KG1 (cell line): ENCODE measurements at places on chromosomes 13 and 19.

- DNase-seq = no peak
These were observed 254.8 kb downstream of the LHFPL6 start for GRCh38 chr13:39347926-39348901.

DNA sequence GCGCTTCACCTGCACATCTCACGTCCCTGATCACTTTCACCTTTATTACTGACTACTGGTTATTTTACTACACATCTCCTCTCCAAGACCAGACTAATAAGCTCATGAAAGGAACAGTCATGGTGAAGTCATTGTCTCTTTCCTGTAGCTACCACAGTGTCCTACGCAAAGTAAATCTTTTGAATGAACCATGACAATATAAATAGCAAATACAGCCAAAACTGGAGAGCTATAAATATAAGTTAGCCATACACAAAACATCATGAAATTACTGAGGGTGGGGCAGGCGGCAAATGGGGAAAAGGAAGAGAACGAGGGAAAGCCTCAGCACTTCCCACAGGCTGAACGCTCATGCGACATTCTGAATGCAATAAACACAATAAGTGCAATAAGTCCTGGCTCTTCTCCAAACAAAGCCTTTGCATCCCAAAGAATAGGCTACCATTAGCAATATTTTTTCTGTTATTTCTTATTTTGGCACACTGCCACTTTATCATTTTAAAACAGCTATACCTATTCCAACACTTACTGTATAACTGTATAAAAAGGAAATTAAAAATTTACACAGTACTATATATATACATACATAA, 62.5 kb downstream of the TUBGCP3 start:
- no peak for DNase-seq

- no peak for DNase-seq
These were observed 1586.1 kb downstream of the OLFM4 start for GRCh38 chr13:54614726-54615125.

- DNase-seq = no peak
These were observed 148.0 kb upstream of the HTR2A start for GRCh38 chr13:47044842-47045241.

DNA sequence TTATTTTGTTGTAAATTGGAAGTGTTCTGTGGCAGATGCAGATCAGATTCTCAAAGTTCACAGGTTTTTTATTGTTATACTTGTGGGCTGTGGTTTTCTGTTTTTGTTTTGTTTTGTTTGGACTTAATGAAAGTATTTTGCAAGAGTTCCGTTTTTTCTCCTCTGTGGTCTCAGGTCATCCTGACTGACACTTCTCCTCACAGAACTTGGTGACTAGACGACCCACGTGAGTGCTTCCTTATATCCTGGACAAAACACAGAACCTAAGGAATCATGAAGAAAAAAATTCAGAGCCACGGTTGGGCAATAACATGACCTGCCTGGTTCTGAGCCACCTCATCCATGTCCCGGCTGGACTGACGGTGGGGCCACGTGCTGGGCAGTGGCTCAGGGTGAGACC, 2.5 kb upstream of the RFPL4AL1 start:
- DNase-seq = no peak

DNA sequence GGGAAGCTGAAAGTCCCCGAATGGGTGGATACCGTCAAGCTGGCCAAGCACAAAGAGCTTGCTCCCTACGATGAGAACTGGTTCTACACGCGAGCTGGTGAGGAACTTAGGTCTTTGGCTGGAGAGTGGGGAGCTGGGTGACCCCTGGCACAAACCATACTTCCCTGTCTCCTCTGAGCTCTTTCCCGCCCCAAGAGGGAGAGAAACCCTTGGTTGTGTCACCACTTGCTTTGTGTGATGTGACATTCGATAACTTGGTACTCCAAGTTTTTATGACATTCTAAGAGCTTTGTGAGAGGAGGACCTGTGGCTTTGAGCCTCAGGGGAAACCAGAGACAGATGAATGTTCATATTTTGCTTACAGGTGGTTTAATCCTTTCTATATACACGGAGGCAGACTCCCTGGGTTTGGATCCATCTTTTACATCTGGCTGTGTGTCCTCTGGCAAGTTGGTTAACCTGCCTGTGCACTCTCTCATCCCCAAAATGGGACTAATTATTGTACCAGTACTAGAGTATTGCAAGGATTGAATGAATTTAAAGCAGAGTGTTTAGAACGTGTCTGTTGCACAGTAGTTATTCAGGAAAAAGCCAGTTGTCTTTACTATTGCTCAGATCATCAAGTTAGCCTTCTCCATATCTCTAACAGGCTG, 1.2 kb downstream of the RPS19 start:
- no peak for DNase-seq

GRCh38 chr19:45767881-45768654, 984 bp downstream of the SIX5 start:
- no peak for DNase-seq

DNA sequence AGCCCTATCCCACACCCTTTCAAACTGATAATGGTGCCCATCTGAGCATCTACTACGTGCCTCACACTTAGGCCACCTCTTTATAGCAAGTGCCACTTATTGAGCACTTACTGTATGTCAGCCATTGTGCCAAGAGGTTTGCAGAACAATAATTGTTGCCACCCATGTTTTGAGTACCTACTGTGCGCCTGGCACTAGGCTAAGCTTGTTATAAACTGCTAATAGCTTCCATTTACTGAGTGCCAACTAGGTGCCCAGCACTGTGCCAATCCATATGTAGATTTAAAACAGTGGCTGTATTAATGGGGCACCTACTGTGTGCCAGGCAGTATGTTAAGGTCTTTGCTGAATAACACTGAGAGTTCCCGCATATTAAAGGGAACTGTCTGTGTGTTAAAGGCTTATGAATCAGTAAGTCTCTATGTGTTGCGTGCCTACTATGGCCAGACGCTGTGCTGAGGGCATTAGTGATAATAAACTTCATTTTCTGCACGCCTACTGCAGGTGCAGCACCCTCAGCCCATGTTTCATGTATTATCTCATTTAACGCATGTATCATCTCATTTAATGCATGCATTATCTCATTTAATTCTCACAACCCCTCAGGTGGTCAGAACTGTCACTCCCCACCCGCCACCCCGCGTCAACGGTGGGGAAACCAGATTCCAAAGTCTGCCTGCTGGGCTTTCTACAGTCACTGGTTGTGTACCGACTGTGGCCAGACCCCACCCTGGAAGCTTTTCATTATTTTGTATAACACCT, 105.0 kb downstream of the PTPRS start:
- DNase-seq = no peak

GRCh38 chr13:64925284-64925683, 2304.9 kb downstream of the PCDH9 start:
- DNase-seq = no peak

GRCh38 chr13:111908361-111908760, 158.6 kb upstream of the SOX1 start:
- no peak for DNase-seq

DNA sequence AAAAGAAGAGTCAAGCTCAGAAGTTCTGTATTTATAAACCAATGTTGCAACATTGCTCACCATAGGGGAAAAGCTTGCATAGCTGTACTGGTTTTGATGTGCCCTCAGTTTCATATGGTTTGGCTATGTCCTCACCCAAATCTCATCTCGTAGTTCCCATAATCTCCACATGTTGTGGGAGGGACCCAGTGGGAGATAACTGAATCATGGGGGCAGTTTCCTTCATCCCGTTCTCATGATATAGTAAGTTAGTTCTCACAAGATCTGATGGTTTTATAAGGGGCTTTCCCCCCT, 73.9 kb downstream of the TNFRSF19 start:
- DNase-seq = no peak

DNA sequence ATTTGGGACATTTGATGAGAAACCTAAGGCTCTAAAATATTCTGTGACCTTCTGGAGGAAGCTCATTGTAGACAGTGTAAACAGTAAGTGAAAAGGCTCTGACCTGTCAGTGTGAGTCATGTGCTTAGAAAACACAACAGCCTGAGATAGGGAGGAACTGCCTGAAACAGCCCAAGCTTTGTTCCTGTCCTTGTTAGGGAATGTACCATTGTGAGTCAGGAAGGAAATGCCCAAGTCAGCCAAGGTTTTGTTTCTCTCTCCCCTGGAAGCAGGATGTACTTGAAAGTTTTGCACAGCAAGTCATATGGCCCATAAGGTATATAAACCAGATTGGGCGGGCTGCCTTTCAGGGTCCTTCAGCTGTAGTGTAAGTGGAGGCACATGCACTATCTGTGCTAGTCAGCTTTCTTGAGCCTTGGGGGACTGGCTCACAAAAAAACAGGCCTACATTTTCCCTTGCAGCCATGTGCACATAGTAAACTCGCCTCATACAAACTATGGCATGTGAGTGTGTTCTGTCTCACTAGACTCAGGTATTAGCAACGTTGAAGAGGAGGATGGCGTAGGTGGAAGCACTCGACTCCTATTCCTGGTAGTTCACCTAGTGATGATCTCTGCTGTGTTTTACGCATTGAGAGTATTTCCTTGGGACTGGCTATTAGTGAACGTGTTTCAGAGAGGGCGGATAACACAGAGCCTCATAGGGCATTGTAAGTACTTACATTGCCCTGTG, 141.2 kb upstream of the KLHL1 start:
- no peak for DNase-seq

DNA sequence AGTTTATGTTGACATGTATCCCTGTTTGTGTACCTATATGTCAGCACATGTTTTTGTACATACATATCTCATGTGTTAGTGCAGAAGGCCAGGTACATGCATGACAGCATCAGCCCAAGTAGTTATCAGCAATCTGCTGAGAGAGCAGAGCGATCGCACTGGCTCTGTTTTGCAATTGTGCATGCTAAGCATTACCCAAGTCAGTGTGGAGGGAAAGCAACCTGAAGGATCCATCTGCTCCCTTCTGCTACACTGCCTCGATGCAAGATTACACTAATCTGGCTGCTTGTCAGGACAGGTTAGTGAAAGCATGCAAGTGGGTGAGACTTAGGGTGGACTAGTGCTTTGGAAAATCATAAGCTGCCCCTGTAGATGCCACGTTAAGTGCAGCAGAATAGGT, 211.8 kb downstream of the PCCA start:
- DNase-seq = no peak

- DNase-seq = no peak
These were observed 339.4 kb downstream of the TEX29 start for GRCh38 chr13:111659842-111660241.

DNA sequence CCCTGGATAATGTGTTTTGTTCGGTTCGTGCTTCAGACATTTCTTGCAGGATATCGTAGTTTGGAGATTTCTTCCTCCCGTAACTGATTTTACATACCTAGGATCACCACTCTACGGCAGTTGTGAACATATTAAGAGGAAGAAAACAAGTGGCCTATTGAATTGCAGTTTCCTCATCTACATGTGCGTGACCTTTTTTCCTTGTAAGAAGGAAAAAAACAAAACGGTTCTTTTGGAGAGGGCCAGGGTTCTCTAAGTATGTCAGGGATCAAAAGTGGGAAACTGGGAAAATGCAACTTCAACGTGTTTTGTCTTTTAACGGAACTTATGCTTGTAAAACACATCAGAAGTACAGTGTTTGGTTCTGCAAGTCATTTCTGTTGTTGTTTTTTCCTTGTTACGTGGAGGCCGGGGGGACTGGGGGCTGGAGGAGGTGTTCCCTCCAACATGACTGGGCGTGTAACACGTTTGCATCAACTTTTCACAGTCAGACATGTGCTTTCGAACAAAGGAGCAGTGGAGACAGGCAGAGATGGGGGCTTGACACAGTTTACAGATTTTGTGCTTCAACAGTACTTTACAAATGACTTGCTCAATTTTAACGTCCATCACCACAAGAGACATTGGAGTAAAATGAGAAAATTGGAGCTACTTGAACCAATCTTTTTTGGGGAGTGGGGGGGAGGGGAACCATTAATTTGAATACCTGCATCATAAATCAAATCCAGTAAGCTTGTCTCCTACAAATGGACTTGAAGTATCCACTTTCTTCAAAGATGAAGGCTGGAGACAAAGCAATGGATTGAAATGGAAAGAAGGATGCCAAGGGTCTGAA, 3.8 kb downstream of the ZC3H4 start:
- peak; percentile 38 for DNase-seq

GRCh38 chr13:100484702-100485101, 103.9 kb downstream of the GGACT start:
- DNase-seq = no peak

DNA sequence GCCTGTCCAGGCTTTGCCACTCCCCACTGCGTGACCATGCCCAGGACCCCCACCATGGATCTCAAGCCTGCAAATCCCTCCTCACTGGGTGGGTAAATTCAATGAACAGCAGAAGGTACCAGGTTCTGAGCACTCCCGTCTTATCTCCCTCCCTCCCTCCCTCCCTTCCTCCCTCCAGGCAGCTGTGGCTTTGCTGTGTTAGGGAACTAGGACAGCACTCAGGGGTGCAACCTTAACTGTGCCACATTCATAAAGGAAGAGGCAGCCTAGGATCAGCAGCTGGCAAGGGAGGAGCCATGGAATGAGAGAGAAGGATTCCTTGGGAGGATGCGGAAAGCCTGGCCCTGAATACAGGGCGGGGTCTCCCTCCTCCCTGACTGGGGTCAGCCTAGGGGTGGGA, 5.6 kb downstream of the CEACAM4 start:
- DNase-seq = no peak

DNA sequence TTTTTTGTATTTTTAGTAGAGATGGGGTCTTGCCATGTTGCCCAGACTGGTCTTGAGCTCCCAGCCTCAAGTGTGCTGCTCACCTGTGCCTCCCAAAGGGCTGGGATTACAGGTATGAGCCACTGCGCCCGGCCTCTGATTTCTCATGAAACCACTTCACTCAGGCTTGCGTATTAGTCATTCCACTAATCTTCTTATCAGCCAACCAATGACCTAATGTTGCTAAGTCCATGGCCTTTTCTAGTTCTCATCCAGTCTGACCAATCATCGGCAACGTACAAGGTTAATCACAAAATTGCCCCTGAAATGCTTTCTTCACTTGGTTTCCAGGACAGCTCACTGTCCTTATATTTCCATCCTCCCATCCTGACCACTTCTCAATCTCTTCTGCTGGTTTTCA, 605.3 kb upstream of the SLC10A2 start:
- no peak for DNase-seq

GRCh38 chr13:19664481-19665230, 31.2 kb downstream of the MPHOSPH8 start:
- DNase-seq = no peak

DNA sequence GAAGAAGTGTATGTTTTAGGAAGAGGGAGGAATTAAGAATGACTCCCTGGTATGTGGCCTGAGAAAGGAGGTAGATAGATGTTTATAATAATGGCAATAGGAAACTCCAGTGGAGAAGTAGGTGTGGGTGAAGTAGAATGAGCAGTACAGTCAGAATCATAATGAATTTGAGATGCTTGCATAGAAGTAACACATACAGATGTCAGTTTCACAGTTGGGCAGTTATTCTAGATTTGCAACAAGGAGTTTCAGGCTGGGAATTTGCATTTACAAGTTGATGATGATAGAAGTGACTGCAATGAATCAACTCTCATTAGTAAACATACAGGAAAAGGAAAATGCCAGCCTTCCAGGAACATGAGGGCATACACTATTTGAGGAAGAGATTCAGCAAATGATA, 149.0 kb downstream of the SLITRK1 start:
- no peak for DNase-seq

GRCh38 chr19:23410155-23410554, 14.9 kb upstream of the ZNF91 start:
- no peak for DNase-seq

- DNase-seq = no peak
These were observed 22.0 kb downstream of the GPX4 start for GRCh38 chr19:1125601-1126467.
